Activated CD4-positive, alpha-beta T cell treated with anti-CD3 and anti-CD28 coated beads for 36 hours (primary cell): ENCODE measurements at places on chromosomes 11 and 22.
A peak's percentile ranks its signal among the peaks of the same experiment; 100 is the strongest.

- no peaks in the 10 kb centered on the region for H3K4me1 ChIP-seq
- no peak overlapping the region for H3K4me3 ChIP-seq
Measured at GRCh38 chr22:48478124-48478523, 1349.5 kb downstream of the BRD1 start.

DNA sequence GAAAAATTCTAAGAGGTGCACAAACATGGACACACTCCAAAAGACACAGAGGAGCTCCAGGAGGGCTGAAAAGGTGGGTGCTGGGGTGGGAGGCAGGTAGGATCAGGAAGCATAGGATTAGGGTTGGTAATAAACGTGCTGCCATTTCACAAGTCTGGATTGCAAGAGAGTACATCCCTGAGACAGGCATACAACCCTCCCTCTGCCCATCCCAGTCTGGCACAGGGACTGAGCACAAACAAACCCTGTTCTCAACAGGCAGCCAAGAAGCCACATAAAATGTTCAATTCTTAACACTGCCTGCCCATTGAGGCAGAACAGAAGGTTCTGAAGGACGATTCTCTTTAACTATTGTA lies 18.5 kb downstream of the SLC35F2 start:
- no peaks in the 10 kb centered on the region for H3K27me3 ChIP-seq
- H3K4me1 ChIP-seq, result peaks cover 71% of the 10 kb centered on the region
- peak overlapping the region; percentile 23 for H3K4me3 ChIP-seq
- peak overlapping the region; percentile 96 for H3K27ac ChIP-seq

DNA sequence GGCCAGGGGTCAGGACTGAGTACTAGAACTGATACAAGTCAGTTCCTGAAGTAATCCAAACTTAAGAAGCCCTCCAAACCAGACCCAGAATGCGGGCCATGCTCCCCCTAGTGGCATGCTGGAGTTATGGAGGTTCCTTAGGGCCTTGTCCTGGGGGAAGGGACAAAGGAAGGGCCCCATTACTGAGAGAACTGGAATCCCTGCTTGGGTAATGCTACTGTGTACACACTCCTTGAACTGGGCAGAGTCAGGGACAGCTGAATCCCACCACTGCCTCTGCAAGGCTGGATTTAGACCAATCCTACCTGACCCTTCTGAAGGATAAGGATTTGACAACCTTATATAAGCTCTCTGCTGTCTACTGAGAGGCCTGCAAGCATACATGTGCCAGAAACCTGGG lies 97.3 kb upstream of the AKIP1 start:
- DNase-seq, result peak; percentile 73
- no peak overlapping the region for H3K27ac ChIP-seq
- peaks cover 4% of the 10 kb centered on the region for H3K4me1 ChIP-seq
- H3K36me3 ChIP-seq, result no peaks in the 10 kb centered on the region
- peaks cover 9% of the 10 kb centered on the region for H3K27me3 ChIP-seq

DNA sequence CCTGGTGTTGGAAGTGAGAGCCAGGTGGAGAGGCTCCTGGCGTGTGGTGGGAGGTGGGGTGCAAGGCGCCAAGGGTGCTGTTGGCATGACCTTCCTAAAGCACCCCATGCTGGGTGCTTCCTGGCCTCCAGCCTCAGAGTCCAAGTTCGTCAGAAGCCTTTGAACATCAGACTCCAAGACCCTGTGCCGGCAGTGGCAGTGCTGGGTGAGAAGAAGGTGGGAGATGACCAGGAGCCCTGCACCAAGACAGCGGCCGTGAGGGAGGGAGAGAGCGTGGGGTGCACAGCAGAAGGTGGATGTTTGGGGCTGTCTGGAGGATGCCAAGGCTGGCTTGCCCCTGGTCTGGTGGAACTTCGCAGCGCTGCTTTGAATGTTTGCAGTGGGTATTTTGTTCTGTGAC lies 29.7 kb upstream of the PARVB start:
- peaks cover 29% of the 10 kb centered on the region for H3K4me1 ChIP-seq
- no peak for DNase-seq
- H3K36me3 ChIP-seq, result peaks cover 49% of the 10 kb centered on the region
- H3K27me3 ChIP-seq, result no peaks in the 10 kb centered on the region
- H3K27ac ChIP-seq, result peak overlapping the region; percentile 31

GRCh38 chr11:109416601-109417000 lies 5.4 kb upstream of the C11orf87 start:
- no peak for DNase-seq
- no peak overlapping the region for H3K4me3 ChIP-seq
- H3K27me3 ChIP-seq, result peaks cover 10% of the 10 kb centered on the region
- no peak overlapping the region for H3K27ac ChIP-seq
- H3K4me1 ChIP-seq, result no peaks in the 10 kb centered on the region

- H3K4me1 ChIP-seq, result no peaks in the 10 kb centered on the region
- no peak for DNase-seq
- no peak overlapping the region for H3K27ac ChIP-seq
- no peak overlapping the region for H3K4me3 ChIP-seq
- no peaks in the 10 kb centered on the region for H3K36me3 ChIP-seq
Measured at GRCh38 chr11:116231543-116231942, 541.2 kb downstream of the BUD13 start.

GRCh38 chr22:22702237-22703202 lies 58.1 kb downstream of the GGTLC2 start:
- no peak overlapping the region for H3K4me3 ChIP-seq
- H3K27ac ChIP-seq, result no peak overlapping the region
- no peaks in the 10 kb centered on the region for H3K27me3 ChIP-seq
- H3K4me1 ChIP-seq, result no peaks in the 10 kb centered on the region

GRCh38 chr11:129856036-129856435 lies 39.3 kb downstream of the NFRKB start:
- H3K4me3 ChIP-seq, result no peak overlapping the region
- DNase-seq, result no peak
- no peaks in the 10 kb centered on the region for H3K27me3 ChIP-seq
- peaks cover 46% of the 10 kb centered on the region for H3K4me1 ChIP-seq
